ENCODE measurements at places on chromosomes 3 and 15. TPM values are rescaled to one million over a fixed set of nuclear protein-coding genes. Genes with fewer than 3 reads are reported as not detected.

DNA sequence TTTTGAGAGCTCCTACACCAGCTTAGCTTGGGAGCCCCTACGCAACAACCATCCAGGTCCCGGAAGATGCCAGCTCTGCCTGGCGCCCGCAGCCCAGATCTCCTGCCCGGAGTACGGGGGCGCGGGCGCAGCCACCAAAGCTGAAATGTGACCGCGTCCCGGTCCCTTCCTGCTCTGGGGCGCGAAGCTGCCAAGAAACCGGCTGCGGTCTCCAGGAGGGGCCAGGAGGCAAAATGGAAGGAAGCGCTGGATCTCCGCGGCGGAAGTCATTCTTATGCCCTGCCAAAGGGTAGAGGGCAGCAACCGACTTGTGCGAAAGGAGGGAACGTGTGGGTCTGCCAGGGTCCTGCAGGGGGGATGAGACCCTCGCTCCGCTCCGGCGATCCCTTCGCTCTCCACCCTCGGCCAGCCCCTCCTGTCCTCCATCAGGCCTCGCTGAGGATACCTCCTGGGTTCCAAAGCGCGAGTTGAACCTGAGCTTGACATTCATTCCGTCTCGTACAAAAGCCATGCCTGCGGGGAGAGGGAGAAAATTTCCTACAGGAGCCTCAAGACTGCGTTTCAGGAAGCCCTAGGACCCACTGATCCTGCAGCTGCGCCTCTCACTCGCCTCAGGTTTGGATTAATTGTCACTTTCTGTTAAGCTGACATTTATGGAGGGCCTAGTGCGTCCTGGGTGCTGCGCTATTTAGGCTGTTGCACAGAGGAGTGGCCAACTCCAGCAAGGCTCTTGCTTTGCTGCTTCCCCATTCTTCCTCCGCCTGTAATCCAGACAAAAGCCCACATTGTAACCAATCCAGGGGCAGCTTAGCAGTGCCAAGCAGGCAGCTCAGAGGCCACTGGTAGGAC lies 98.3 kb upstream of the VGLL3 start:
- H3K4me3 ChIP-seq: no peak overlapping the region
- no peaks in the 10 kb centered on the region for H3K36me3 ChIP-seq
- H3K27ac ChIP-seq: no peak overlapping the region
- peak; percentile 84 for DNase-seq

SERPINI1 gene
- total RNA-seq: 1.3 TPM

ASB14 gene
- total RNA-seq: not detected

GRCh38 chr3:88321363-88322050 lies 171.7 kb downstream of the C3orf38 start:
- H3K27me3 ChIP-seq: no peaks in the 10 kb centered on the region
- DNase-seq: no peak
- H3K4me3 ChIP-seq: no peak overlapping the region

- peaks cover 56% of the 10 kb centered on the region for H3K27me3 ChIP-seq
- no peaks in the 10 kb centered on the region for H3K36me3 ChIP-seq
Measured at GRCh38 chr3:190811775-190812480, 50.6 kb downstream of the GMNC start.

- peaks cover 15% of the 10 kb centered on the region for H3K27me3 ChIP-seq
- no peak overlapping the region for H3K27ac ChIP-seq
- H3K36me3 ChIP-seq: no peaks in the 10 kb centered on the region
- H3K4me1 ChIP-seq: no peaks in the 10 kb centered on the region
- H3K4me3 ChIP-seq: no peak overlapping the region
Measured at GRCh38 chr3:157693762-157694161, 190.5 kb upstream of the VEPH1 start.

- no peaks in the 10 kb centered on the region for H3K36me3 ChIP-seq
- H3K4me1 ChIP-seq: no peaks in the 10 kb centered on the region
- no peak overlapping the region for H3K27ac ChIP-seq
- DNase-seq: no peak
Measured at GRCh38 chr15:97680606-97681220, 279.8 kb upstream of the ARRDC4 start.

DNA sequence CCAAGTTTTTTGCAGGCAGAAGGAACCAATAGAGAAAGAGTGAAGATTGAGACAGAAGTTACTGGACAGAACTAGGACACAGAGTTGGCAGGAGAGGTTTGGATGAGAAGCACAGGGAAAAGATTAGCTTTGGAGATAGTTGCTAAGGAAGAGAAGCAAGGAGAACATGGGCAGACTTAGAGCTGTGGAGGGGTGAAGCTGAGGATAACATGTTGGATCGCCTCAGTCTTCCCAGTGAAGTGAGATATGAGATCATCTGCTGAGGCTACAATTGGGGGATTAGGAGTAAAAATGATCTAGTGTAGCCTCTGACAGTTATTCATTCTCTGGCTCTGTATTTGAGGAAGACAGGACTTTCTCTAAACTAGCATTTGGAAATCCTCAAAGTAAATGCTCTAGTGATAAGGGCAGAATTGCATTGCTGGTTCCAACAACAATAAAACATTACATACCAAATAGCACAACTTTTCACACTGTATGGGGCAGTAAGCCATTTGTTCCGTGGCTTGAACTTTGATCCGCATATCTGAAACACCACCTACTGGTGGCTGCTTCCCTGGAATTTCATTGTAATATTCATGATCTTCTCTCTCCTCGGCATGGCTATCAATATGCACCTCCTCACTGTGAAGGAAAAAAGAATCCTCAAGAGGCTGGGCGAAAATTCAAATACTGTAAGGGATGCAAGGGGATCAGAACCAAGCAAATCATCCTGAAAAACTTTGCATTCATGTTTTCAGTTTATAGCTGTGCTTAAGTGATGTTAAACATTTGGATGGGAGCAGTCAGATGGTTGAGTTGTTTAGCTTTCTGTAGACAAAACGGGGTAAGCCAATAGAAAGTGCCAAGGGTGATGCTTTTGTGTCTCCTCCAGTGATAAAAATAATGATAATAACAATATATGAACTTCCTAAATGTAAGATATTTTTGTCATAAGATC lies 22.2 kb upstream of the EID1 start:
- peak overlapping the region; percentile 70 for H3K27ac ChIP-seq
- no peak for DNase-seq
- H3K36me3 ChIP-seq: peaks cover 2% of the 10 kb centered on the region
- H3K4me1 ChIP-seq: peaks cover 40% of the 10 kb centered on the region
- H3K4me3 ChIP-seq: no peak overlapping the region
- no peaks in the 10 kb centered on the region for H3K27me3 ChIP-seq

DNA sequence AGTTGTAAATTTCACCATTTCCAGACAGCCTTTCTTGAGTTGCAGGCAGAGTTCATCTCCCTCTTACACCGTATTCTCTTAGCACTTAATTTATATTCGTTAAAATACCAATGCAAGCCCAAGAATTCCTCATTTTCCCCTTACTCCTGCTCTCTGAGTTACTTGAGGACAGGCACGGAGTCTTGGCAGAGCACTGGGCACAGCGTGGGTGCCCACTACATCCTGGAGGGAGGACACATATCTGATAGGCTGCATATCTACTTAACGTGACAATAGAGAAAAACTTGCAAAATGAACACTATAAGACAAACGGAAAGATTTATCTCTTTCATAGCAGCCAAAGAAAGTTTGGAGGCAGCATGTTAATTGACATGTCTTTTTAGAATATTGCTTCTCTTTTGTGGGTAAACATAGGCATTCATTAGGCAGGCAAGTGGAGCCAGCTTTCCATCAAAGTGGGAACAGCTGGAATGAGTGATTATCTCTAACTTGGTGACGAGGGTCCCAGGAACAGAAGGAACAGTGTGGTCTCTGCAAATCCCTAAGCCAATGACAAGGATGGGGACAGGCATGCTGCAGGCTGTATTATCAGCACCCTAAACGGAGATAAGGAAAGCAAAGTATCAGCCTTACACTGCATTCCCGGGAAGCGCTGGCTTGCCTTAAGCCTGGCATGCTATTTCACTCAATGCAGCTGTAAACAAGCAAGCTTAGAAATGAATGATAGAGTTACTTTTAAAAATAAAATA lies 116.5 kb downstream of the RTP4 start:
- no peaks in the 10 kb centered on the region for H3K36me3 ChIP-seq
- no peak for DNase-seq
- no peak overlapping the region for H3K27ac ChIP-seq
- H3K27me3 ChIP-seq: peaks cover 31% of the 10 kb centered on the region
- no peak overlapping the region for H3K4me3 ChIP-seq
- no peaks in the 10 kb centered on the region for H3K4me1 ChIP-seq

DPPA2 gene
- not detected for total RNA-seq

DNA sequence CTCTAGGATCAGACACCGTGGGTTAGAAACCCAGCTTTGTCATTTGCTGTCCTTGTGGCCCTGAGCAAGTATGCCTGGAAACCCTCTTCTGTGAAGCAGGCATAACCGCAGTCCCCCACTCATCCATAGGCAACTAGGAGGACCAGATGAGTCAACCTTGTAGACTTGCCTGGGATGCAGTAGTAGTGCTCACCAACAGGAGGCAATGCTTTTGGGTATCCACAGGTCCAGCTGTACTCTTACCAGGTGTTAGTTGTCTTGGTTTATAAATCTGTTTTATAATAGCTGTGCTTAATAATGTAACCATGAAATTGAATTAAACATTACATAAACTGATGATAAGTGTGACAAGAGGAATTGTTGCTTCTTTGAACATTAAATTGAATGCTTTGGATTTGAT lies 389.3 kb downstream of the IL20RB start:
- no peaks in the 10 kb centered on the region for H3K36me3 ChIP-seq
- DNase-seq: no peak
- no peak overlapping the region for H3K27ac ChIP-seq
- H3K27me3 ChIP-seq: no peaks in the 10 kb centered on the region
- no peak overlapping the region for H3K4me3 ChIP-seq

- H3K27ac ChIP-seq: no peak overlapping the region
- H3K36me3 ChIP-seq: no peaks in the 10 kb centered on the region
- peaks cover 31% of the 10 kb centered on the region for H3K27me3 ChIP-seq
- H3K4me3 ChIP-seq: no peak overlapping the region
Measured at GRCh38 chr3:186442162-186442561, 80.1 kb upstream of the DGKG start.

DNA sequence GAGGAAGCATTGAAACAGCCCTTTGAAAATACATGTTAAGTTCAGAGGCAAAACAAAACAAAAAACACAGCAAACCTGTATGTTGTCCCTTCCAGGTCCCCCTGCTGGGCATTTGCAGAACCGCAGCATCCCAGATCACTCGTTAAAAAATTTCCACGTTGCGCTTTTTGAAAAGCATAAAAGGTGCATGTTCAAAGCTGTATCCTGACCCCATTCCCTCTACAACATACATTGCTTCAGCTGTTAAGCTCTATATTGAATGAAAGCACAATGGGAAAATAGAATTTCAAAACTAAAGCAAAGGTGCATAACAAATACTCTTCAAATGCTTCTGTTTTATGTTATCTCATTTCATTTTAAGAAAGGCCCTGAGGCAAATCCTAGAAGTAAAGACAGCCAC lies 328.3 kb downstream of the THSD4 start:
- H3K36me3 ChIP-seq: no peaks in the 10 kb centered on the region
- no peak for DNase-seq
- H3K4me3 ChIP-seq: no peak overlapping the region
- H3K4me1 ChIP-seq: peaks cover 18% of the 10 kb centered on the region
- H3K27me3 ChIP-seq: no peaks in the 10 kb centered on the region

DNA sequence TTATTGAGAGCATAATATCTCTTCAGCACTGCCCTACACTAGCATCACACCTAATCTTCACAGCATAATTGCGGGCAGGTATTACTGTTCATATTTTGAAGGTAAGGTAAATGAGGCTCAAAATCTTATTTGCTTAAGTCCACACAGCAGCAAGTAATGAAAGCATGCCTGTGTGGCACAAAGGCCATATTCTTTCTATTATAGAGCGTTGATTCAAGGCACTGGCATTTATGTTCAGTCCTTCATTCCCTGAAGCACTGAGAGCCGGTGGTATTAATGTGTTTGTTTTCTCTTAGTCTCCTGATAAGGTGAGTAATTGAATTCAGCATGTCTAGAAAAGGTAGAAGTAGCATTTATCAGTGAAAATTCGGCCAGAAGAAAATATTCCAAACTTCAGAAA lies 231.2 kb downstream of the BBX start:
- H3K27ac ChIP-seq: no peak overlapping the region
- no peak overlapping the region for H3K4me3 ChIP-seq
- DNase-seq: no peak
- H3K36me3 ChIP-seq: peaks cover 17% of the 10 kb centered on the region
- no peaks in the 10 kb centered on the region for H3K27me3 ChIP-seq
- H3K4me1 ChIP-seq: peaks cover under 1% of the 10 kb centered on the region

SEMA5B gene
- total RNA-seq: 1.3 TPM

SPINT1 gene
- 5.2 TPM for total RNA-seq

CAPN3 gene
- total RNA-seq: 5.1 TPM
